ENCODE measurements at places on chromosomes 12 and 14. TPM values are rescaled to one million over a fixed set of nuclear protein-coding genes. Genes with fewer than 3 reads are reported as not detected.

Gene DNAH10
- 0.72 TPM for total RNA-seq

Gene OTX2
- total RNA-seq, result not detected

DNA sequence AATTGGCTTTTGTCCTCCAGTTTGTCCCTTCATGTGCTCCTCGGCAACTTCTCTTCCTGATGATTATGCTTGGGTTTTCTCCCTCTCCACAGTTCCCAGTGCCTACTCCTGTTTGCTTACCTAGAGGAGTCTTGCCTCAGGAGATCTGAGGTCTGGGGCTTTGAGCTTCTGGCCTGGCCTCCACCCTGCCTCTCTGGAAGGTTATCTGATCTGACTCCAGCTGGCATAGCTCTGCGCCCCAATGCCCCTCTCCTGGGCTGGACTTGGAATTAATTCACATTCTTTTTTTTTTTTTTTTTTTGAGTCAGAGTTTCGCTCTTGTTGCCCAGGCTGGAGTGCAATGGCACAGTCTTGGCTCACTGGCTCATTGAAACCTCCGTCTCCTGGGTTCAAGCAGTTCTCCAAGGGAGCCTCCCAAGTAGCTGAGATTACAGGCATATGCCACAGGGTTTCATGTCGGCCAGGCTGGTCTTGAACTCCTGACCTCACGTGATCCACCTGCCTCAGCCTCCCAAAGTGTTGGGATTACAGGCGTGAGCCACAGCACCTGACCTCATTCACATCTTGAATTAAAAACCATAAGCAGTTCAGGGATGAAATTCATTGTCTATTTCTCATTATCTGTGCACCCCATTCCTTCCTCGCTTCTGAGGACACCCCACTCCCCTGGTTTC lies 33.5 kb downstream of the CFL2 start:
- no peak for DNase-seq

- peak; percentile 62 for DNase-seq
Measured at GRCh38 chr12:125128439-125129178, 63.4 kb downstream of the AACS start.
